ENCODE measurements at places on chromosomes 2 and 18. TPM values are rescaled to one million over a fixed set of nuclear protein-coding genes. Genes with fewer than 3 reads are reported as not detected.

DNA sequence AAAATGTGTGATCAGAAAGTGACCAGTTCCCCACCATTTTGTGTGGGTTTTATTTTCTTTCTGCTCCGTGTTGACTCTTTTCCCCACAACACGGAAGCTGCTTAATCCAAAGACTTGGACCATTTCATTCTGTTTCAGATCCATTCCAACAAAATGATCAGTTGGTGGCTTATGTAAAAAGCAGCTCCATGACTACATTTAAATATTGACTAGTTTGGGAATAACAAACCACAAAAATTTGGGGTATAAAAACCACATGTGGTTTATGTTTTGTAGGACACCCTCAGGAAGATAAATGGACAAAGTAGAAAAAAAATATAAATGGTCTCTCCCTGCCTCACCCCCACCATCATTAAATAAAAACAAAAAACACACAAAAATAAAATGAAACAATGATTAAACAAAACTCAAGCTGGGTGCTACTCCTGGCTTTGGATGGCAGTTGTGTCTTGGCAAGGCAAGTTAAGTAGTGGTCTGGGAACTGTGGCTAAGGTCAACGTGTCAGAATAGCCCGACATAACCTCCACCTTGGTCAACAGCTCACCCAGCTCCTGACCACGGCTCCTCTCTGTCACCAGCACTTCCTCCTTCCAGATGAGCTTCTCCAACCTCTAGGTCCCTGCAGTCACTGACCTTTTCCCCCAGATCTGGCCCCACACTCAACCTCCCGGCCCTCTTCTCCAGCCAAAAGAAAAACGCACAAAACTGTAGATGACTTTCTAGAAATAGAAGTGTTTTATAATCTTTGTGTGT lies 12.8 kb upstream of the WIPF1 start:
- DNase-seq = no peak

DNA sequence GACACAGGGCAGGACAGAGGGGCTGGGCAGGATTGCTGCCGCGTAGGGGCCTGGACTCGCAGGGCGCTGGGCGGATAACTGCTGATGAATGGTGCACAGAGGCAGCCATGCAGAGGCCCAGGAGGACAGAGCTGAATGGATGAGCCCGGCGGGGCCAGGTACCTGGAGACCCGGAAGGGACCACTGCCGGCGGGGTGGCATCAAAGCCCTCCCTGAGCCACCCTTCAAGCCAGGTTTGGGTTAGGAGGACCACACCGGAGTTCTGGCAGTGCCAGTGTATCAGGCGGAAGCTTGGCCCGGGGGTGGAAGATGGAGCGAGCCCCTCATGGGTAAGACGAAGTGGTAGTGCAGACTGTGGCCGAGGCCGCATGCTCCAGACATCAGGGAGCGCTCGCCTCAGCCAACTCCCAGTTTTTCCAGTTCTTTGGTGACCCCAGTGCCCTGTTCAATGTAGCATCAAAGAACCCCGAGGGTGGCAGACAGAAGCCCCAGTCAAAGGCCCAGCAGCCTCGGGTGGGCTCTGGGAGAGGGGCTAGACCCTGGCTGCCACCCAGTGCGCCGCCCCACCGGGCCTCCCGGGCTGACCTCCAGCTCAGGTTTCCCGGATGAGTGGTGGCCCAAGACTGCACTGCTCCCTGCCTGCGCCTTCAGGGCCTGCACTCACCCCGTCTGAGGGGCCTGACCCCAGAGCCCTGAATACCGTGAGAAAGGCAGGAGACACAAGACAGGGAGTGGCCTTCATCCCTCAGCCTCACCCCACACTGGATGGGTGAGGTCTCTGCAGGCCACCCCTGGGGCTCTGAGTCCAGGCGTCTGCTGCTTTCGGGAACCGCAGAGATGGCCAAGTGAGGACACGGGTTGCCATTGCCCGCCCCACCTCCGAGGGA lies 50.9 kb downstream of the ACAA2 start:
- DNase-seq = no peak

The RUFY4 gene
- total RNA-seq = not detected

The GREB1L gene
- not detected for total RNA-seq
